Bronchial epithelial cell (primary cell): ENCODE measurements at places on chromosomes 6 and 20. TPM values are rescaled to one million over a fixed set of nuclear protein-coding genes. Genes with fewer than 3 reads are reported as not detected.

DNA sequence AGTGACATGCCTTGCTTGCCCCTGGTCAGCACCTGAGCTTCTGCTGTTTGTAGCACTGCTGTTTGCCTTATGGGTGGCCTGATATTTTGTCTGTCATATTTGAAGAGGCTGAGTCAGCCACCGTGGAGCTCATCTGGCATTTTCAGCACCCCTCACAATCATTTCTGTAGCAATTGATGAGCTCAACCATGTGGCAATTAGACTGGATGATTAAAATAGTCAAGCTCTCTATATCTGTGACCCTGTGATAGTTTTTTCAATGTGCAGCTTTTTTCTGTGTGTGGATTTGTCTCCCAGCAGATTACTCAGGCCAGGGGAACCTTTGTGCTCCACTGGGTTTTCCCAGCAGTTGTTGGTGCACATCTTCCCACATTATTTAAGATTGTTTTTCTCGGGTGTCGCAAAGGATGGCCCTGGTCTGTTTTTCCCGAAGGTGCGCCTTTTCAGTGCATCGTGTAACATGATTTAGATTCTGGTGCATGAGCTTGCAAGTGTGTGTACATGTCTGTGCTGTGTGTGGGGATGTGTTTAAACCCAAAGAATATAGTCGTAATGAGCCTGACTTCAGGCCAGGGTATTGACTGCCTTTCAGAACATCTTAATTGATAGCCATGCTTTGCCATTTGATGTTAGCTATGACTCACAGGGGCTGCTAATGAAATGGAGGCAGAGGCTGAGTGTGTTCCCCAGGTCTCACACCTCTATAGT is 31.6 kb upstream of the GLP1R start:
- no peak for DNase-seq

DNA sequence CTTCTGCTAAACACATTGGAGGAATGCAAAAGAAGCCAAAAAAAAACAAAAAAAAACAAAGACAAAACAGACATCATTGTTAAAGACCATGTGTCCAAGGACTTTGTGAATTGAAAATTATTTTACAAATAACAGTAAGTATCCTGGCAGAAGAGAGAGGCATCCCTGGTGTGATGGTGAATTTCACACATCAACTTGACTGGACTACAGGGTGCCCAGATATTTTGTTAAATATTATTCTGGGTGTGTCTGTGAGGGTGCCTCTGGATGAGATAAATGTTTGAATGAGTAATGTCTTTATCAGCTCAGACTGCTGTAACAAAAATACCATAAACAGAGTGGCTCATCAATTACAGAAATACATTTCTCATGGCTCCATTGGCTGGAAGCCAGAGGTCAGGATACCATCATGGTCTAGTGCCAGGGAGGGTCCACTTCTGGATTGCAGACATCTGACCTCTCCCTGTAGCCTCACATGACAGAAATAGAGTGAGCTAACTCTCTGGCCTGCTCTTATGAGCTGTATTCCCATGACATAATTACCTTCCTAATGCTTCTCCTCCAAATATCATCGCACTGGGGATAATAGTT is 12.2 kb upstream of the C6orf118 start:
- no peak for DNase-seq

- DNase-seq, result peak; percentile 60
Measured at GRCh38 chr6:9628819-9629218, 786.1 kb downstream of the TFAP2A start.

DNA sequence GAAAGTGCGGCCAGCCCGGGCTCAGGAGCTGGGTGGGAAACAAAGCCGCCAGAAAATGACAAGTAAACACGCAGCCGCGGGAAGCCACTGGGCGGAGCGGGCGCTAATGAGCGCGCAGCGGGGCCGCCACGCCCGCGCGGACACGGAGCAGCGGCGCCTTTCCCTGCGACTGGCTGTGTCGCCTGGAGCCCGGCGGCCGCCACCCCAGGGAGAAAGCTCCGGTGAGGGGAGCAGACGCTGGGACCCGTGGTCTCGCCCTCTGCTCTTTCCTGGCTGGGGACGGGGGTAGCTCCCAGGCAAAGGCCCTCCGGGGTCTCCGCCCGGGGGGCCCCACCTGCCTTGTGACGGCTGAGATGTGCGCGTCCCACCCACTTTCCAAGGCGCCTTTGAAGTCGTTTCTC is 54.9 kb downstream of the PRR18 start:
- no peak for DNase-seq

- DNase-seq, result peak; percentile 55
Measured at GRCh38 chr20:63071541-63072181, 64.9 kb upstream of the BHLHE23 start.

DNA sequence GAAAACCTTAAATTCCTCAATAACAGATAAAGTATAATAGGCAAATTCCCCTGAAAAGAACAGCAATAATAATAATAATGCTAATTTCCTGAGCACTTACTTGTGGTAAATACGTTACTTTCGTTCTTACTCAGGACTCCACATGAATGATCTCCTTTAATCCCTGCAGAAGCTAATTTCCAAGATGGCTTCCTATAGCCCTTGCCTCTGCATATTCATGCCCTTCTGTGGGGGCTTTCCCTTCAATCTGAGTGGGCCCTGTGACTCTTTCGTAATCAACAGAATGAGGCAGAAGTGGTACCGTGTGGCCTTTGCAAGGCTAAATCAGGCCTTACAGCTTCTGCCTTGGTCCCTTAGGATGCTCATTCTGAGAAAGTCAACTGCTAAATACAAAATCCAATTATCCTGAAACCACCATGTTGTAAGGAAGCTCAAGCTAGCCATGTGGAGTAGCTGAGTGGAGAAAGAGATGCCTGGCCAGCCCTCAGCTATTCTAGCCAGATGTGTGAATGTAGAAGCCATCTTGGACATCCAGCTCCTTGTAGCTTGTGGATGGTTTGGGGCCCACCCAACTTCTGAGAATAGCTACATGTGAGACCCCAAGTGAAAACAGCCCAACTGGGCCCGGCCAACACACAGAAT is 50.5 kb downstream of the MCUR1 start:
- DNase-seq, result no peak

DNA sequence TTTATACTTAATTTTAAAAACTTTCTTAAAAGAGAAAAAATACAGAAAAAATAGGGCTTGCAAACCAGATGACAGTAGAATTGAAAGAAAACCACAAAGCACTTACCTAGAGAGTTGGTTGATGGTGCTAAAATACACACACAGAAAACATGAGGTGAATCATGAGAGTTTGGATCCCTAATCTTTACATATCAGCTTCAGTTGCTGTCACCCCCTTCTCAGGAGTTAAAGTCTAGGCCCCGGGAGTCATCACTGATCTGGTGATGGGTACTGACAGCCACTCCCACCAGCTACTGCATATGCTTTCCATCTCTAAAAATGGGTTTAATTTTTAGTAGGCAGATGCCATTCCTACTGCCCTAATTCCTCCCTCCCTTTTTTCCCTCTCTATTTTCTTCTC is 16.7 kb downstream of the TSBP1 start:
- DNase-seq, result no peak

DNA sequence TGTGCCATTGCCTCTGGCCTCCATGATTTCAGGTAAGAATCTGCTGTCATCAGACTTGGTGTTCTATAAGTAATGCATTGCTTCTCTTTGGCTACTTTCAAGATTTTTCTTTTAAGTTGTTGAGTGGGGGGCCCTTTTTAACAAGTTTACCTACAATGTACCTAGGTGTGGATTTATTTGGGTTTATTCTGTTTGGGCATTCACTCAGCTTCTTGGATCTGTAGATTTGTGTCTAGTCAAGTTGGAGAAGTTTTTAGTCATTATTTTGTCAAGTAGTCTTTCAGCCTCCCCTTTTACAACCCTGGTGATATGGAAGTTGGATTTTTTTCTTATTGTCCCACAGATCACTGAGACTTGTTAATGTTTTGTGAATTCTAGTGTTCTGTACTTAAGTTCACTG is 14.1 kb downstream of the ENPP5 start:
- no peak for DNase-seq

DNA sequence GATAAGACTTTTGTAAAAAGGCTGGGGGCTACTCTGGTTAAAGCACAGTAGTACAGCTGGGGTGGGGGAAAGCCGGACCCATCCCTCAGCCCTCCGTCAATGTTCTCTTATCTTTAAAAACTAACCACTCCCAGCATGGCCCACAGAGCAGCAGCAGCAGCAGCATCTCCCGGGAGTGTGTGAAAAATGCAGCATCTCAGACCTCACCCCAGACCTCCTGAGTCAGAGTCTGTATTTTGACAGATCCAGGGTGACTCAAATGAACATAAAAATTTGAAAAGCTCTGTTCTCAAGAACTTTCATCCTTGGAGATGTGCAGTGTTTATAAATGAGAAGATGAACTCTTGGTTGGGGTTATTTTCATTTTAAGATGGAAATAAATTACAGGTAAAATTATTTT is 277.7 kb upstream of the ECI2 start:
- DNase-seq, result no peak

GRCh38 chr6:33490198-33490597 is 35.8 kb downstream of the ZBTB9 start:
- DNase-seq, result peak; percentile 46

GRCh38 chr6:159315562-159315961 is 146.4 kb downstream of the FNDC1 start:
- DNase-seq, result no peak

- DNase-seq, result no peak
Measured at GRCh38 chr20:37417617-37418467, 71.9 kb downstream of the SRC start.

The ADGRB3 gene
- total RNA-seq, result not detected in 2 replicates

The KIAA1755 gene
- not detected in 2 replicates for total RNA-seq

The UNC5CL gene
- total RNA-seq, result 0.26 TPM in 2 replicates

The RAMACL gene
- 1.6 and 1.7 TPM in 2 replicates for total RNA-seq

The SLC13A3 gene
- 5.1 and 5.5 TPM in 2 replicates for total RNA-seq

The MUC21 gene
- total RNA-seq, result 0.53 and 2.2 TPM in 2 replicates

The IPCEF1 gene
- under 0.01 and 0.26 TPM in 2 replicates for total RNA-seq

The C20orf144 gene
- 0.13 TPM in 1 of 2 replicates, not detected in the other for total RNA-seq
